COR-L47 (cell line): ENCODE measurements at places on chromosomes 4 and X.

GRCh38 chrX:17521871-17522693 is 147.1 kb downstream of the NHS start:
- peak; percentile 26 for DNase-seq

- no peak for DNase-seq
These were observed 26.7 kb downstream of the SH3RF1 start for GRCh38 chr4:169243825-169244609.

- no peak for DNase-seq
These were observed 31.0 kb downstream of the KDM6A start for GRCh38 chrX:44903830-44904530.

- no peak for DNase-seq
These were observed 50.5 kb downstream of the GRK4 start for GRCh38 chr4:3013839-3014350.

GRCh38 chrX:96987228-96987627 is 103.5 kb downstream of the RPA4 start:
- no peak for DNase-seq

- no peak for DNase-seq
These were observed 107.9 kb downstream of the PTTG2 start for GRCh38 chr4:38068107-38068506.

DNA sequence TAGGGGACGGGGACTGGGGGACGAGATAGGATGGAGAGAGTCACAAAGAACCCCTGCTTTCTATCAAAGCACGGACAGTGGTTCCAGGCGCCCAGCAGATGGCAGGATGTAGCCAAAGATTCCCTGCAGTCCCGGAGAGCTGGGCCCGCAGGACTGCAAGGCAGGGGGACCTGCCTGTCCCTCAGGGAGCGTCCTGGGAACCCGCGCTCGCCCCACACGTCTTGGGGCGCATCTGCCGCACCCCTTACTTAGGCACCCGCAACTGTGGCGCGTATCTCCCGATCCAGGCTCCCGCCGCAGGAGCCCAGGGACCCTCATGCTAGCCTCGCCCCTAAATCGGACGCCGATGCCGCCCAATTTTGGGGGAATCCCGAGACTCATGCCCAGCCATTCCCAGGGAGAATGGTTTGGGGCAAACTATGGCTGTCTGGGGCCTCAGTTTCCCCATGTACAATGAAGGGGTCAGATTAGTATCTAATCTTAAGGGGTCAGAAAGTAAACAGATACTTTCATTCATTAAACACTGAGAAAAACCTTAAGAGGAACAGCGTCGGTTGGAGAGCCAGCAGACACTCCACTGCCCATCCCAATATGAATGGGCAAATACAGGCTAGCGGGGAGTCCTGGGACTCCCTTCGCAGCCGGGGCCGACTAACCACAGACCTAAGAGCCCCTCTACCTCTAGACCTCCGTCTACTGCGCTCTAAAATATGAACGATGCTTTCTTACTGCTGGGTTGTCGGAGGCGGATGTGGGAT is 581 bp upstream of the STK32B start:
- DNase-seq, result peak; percentile 38

- no peak for DNase-seq
These were observed 8.0 kb downstream of the REELD1 start for GRCh38 chr4:146222313-146222712.

DNA sequence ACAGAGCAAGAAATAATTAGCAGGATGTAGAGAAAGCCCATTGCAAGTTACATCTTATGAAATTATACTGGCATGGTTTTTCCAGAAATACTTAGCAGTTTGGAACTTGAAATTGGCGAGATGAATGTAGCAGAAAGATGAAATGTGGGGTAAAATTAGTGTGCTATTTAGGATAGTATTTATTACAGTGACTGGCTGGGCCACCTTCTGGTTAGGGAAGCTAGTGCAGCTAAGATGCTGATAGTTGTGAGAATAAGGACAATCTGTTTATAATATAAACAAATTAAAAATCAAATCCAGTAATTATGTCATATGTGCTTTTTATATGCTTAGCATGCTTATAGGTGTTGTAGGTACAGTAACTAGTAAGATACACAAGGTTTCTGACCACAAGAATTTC is 74.8 kb downstream of the IL15 start:
- no peak for DNase-seq

- DNase-seq, result no peak
These were observed 9.2 kb downstream of the WDR1 start for GRCh38 chr4:10107111-10108091.

DNA sequence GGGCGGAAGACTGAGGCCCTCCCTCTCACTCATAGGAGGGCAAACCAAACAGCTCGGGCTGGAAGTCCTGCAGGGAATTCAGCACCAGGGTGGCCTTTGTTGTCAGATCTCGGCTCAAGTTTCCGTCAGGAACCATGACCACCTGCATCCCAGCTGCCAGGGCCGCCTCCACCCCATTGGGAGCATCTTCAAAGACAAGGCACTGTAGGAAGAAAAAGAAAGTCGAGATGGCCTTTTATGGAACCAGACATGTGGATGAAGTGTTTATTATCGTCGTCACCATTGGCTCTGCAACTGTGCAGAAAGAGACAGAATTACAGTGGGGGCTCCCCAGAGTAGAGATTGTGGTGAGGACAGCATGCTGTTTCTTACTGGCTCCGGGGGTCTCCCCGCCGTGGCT is 97.2 kb upstream of the STS start:
- DNase-seq, result no peak

- DNase-seq, result peak; percentile 7
These were observed 3.2 kb upstream of the TIGD2 start for GRCh38 chr4:89108091-89108490.

DNA sequence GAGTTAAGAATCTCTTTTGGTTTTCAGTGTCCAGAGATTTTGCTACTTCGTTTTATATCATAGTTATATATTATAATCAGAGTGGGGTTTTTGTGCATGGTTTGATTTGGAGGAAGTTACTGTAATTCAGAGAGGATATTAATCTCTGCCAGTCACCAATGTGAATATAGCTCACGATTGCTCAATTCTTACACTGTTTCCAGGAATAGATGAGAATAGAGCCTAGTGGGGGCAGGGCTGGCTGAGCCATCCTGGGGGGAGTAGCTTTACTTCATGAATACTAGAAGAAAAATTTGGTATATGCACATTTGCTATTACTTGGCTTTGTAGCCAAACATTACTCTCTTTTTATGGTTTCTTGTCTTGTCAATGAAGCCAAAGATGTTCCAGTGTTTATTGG is 60.9 kb upstream of the TRPC3 start:
- DNase-seq, result no peak

- DNase-seq, result no peak
These were observed 115.1 kb downstream of the STK32B start for GRCh38 chr4:5166377-5166776.

DNA sequence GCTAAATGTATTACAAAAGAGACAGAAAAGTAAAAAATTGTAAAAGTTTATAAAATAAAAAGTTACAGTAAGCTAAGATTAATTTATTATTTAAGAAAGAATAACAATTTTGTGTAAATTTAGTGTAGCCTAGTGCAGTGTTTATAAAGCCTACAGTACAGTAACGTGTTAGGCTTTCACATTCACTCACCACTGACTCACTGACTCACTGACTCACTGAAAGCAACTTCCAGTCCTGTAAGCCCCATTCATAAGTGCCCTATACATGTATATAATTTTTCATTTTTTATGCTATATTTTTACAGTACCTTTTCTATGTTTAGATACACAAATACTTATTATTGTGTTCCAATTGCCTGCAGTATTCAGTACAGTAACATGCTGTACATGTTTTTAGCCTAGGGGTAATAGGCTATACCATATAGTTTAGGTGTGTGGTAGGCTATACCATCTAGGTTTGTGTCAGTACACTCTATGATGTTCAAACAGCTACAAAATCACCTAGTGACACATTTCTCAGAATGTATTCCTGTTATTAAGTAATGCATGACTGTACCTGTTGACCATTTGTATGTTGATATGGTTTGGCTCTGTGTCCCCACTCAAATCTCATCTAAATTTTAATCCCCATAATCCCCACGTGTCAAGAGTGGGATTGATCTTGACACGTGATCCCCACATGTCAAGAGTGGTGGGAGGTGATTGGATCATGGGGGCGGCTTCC is 57.9 kb downstream of the CFAP299 start:
- DNase-seq, result no peak

DNA sequence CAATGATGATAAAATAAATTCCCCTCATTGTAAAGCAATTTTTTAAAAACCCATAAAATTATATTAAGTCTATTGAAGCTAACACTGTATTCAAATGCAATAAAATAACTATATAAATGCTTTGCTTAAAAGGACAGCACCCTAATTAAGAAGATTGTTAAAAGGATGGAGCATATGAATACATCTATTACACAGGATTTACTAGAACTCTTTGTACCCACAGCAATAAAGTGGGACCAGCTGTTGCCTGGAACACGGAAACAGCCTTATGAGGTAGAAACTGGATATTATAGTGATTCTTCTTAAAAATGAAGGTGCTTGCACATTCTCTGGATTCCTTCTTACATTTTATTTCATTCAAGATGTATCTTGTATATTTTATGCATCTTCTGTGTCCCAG is 298.7 kb upstream of the KLF3 start:
- DNase-seq, result no peak

DNA sequence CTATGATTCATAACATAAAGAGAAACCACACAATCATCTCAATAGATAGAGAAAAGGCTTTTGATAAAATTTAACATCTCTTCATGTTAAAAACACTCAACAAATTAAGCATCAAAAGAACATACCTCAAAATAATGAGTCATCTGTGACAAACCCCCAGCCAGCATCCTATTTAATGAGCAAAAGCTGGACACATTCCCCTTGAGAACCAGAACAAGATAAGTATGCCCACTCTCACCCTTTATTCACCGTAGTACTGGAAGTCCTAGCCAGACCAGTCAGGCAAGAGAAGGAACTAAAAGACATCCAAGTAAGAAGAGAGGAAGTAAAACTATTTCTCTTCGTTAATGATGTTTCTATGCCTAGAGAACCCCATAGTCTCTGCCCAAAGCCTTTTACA is 507.2 kb downstream of the PABPC4L start:
- DNase-seq, result no peak

- DNase-seq, result no peak
These were observed 104.1 kb upstream of the CASK start for GRCh38 chrX:42027367-42028000.

DNA sequence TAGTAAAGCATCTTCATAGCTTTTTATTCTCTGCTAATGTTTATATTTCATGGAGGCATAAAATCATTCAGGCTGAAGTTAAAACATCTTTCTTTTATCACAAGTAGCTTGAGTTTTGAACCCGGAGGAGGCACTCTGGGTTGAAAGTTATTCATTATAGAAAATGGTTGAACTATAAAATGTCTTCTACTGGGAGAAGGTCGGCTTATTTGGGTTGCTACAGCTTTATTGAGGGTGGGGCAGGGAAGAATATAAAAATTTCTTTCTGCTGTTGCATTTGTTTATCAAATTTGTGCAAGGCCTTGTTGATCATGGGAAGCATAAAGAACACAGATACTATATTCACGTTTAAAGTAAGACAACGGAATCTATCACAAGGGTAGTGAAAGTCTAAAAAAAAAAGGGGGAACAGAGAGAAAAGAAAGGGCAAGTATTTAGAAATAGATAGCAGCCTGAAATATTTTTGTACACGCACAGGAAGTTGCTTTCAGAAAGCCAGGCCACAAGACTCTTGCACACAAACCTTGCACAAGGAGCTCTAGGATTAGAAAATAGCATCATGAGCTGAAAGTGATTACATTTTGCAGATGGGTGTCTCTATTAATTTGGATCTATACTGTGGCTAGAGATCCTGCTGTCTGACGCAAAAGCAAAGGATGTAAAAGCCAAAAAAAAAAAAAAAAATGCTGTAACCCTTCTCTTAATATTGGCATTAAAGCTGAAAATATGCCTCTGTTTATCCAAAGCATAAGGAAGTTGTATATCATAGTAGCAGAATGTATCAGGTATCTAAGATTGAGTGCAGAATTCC is 37.2 kb upstream of the FAM9C start:
- DNase-seq, result no peak

- DNase-seq, result no peak
These were observed 45.2 kb upstream of the BMP15 start for GRCh38 chrX:50865311-50865710.

- DNase-seq, result peak; percentile 54
These were observed 70.2 kb downstream of the GC start for GRCh38 chr4:71713611-71714203.

- no peak for DNase-seq
These were observed 98.0 kb upstream of the SORBS2 start for GRCh38 chr4:185909972-185910371.

DNA sequence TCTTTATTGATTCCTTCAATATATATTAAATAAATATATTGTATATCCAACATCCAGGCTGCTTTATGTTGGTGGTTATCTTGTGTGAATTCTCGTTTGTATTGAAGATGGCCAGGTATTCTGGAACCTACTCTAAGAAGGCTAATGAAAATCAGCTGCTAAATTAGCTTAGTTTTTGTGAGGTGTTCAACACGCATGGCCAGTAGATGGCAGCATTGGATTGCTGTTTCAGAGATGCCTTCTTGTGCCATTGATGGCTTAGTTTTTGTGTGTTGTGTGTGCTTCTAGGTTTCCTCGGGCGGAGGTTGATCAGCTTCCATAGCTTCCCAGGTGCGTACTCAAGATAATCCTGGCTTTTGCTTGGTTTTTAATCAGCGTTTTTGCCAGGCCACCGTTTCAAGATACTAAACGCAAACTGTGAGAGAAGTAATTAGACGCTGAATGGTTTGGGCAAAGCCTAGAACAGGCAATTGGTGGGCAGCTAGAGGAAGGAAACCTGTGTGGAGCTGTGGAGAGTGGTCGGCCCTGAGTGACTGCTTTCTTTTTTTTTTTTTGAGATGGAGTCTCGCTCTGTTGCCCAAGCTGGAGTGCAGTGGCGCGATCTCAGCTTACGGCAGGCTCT is 15.1 kb downstream of the NOCT start:
- peak; percentile 76 for DNase-seq

GRCh38 chrX:14095702-14096101 is 66.0 kb upstream of the GEMIN8 start:
- no peak for DNase-seq

GRCh38 chr4:88419874-88420273 is 37.0 kb upstream of the HERC5 start:
- DNase-seq, result no peak

DNA sequence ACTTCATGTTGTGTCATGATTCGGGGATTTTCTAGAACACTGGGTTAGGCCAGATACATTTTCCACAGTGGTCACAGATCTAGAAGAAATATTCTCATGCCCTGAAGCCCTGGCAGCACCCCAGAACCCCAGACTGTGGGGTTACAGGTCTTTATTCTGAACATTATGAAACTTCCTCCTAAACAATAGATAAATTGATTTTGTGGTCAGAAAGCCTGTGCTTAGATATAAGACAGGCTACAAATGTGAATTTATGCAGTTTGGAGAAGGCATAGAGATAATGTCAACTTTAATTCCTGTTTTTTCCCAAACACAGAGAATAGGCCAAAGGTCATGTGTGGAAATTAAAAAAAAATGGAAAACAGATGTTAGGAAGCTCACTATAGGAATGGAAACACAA is 492.9 kb downstream of the SPRY1 start:
- DNase-seq, result no peak

- DNase-seq, result no peak
These were observed 164.4 kb upstream of the RAPGEF2 start for GRCh38 chr4:158938220-158939044.
